ENCODE measurements at places on chromosomes 5 and 9.

DNA sequence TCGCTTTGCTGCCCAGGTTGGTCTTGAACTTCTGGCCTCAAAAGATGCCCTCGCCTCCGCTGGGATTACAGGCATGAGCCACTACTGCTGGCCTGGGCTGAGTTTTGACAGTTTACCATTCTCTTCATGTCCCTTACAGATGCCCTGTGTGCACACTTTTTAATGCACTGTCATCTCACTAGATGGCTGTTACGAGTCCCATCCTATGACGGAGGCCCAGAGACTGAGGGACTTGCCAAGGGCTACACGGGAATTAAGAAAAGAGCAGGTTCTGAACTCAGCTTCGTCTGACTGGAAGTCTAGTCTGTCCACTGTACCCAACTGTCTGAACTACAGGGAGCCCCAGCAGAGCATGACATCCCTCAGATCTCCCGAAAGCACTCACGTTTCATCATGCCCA is 63.9 kb downstream of the ARHGEF37 start:
- DNase-seq, result no peak

GRCh38 chr9:70450738-70451137 is 36.3 kb upstream of the KLF9 start:
- DNase-seq, result no peak

- DNase-seq, result no peak
These were observed 294.0 kb upstream of the SMARCA2 start for GRCh38 chr9:1721196-1721595.

- DNase-seq, result no peak
These were observed 11.8 kb downstream of the RBM18 start for GRCh38 chr9:122252796-122253195.

- no peak for DNase-seq
These were observed 61.0 kb downstream of the FBXO4 start for GRCh38 chr5:41985945-41986695.

DNA sequence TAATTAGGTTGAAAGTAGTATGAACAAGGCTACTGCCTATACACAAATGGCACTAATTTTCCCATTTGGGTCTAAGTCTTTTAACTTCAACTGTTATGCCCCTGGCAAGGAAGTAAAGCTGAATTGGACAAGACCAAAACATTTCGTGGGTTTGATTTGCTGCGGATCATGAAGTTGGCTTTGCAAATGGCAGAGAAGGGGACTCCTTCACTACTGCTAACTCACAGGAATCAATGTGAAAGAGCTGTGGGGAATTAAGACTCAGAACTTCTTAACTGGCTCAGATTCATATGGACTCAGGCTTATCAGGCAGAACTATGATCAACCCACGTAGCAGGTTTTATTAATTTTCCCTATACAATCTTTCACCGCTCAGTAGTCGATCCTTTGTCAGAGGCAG is 73.8 kb upstream of the IFNE start:
- DNase-seq, result no peak

DNA sequence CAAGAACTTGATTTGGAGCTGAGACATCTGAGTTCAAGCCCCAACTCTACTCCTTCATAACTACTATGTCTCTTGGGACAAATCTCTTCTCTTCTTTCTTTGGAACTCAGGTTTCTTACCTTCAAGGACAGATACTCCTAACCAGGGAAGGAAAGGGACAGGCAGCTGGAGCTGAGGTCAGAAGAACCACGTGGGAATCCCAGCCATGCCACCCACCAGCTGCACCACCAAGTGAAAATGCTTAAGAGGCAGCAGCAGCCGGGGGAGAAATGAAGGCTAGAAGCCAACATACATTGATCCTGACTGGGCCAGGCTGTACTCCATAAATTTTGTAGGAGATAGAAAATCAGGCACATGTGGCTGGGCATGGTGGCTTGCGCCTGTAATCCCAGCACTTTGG is 9.6 kb upstream of the OR5C1 start:
- no peak for DNase-seq

DNA sequence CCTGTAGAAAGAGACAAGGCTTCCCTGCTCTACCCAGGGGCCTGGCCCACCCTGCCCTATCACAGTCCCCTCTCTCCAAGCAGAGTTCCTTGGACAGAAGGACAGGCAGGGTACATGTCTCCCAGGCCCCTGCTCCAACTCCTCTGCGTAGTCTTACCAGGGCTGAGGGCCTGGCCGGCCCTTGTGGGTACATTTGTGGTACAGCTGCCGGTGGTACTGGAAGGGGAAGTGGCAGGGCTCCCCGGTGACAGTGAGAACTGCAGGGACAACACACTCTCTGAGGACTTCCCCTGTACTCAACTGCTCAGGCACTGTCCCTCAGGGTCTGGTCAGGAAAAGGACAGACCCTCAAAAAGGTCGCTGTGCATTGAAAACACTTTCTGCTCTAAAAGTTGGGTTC is 3.6 kb downstream of the F12 start:
- no peak for DNase-seq

All from fibroblast of skin of left biceps (primary cell).